Urothelium cell line (cell line): ENCODE measurements at places on chromosomes 13 and 19.

DNA sequence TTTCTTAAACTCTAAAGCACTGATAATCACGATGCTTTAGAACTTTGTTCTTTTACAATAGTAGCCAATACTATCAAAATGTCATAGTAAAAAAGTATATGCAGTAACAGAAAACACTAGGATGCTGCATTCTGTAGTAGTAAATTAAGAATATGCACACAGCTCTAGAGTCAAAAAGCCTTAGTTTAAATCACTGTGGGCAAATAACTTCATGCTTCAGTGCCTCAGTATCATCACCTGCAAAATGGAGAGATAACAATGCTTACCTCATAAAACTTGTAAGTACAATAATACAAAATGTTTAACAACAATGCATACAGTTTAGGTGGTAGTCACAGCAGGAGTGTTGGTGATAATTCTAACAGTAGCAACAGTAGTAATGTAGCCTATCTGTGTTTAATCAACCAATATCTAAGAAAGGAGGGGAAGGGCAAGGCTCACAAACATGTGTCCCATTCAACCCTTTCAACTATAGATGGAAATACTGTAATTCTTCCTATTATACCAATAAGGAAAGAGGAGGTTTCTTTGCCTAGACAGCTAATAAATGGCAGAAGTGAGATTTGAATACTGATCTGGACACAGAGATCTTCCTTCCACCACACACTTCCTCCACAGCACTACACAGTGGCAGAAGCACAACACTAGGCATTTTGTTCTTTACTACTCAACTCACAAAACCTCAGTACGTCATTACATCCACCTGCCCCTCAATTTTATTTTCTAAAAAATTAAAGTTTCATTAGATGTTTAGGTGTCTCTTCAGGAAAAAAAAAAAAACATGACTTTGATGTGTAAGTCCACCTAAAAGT is 4.6 kb downstream of the RBM26 start:
- no peak for DNase-seq

GRCh38 chr19:48750771-48751504 is 1.5 kb downstream of the FUT1 start:
- DNase-seq = no peak

- DNase-seq = peak; percentile 97
Observed at GRCh38 chr19:16659832-16660708, at the start of gene SMIM7. Gene SMIM7, minus strand, starts transcription at chr19:16660144. Its CDS starts 34 bp downstream, at chr19:16660110.

GRCh38 chr19:45667620-45668341 is at the start of gene GIPR:
Gene GIPR, plus strand, starts transcription at chr19:45668221. Its CDS starts 1,300 bp downstream, at chr19:45669521.
- peak; percentile 67 for DNase-seq

GRCh38 chr13:60754211-60755090 is 357.4 kb downstream of the TDRD3 start:
- no peak for DNase-seq

DNA sequence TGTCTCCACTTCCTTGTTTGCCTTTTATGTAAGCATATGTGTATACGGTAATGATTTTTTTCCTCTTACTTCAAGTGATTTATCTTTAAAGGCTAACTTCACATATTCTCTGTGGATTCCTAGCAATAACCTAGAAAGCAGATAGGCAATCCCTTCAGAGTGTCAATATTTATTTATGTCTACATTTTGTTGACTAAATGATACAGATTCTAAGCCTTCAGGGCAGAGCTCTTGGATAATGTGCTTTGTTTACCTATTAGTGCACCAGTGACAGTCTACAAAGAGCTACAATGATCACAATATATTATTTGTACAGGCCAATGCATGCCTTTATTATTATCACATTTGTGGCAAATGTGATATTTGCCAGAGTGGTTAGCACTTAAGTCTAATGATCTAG is 406.2 kb downstream of the EFNB2 start:
- no peak for DNase-seq

GRCh38 chr19:44596428-44597130 is 16.8 kb upstream of the IGSF23 start:
- no peak for DNase-seq

GRCh38 chr19:30202060-30202600 is 170.1 kb upstream of the ZNF536 start:
- no peak for DNase-seq

GRCh38 chr13:48661107-48661506 is 7.4 kb downstream of the CYSLTR2 start:
- DNase-seq = no peak

- DNase-seq = no peak
Observed at GRCh38 chr19:14440049-14440448, 6.9 kb downstream of the PKN1 start.

DNA sequence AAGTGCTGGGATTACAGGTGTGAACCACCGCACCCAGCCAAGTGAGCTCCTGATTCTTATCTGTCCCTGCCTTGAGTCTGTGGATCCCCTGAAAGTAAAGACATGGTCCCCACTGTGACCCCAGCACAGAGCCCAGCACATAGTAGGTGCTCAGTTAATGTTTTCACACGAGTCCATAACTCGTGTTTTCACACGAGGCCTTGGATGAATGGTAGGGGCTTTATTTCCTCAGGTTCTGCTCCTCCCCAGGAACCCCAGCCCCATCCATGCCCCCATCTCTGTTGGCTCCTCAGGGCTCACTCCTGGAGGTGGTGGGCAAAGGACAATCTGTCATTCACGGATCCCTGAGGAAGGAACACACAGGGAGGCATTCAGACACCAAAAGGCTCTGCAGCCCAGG is 23.6 kb upstream of the PDE4C start:
- no peak for DNase-seq

DNA sequence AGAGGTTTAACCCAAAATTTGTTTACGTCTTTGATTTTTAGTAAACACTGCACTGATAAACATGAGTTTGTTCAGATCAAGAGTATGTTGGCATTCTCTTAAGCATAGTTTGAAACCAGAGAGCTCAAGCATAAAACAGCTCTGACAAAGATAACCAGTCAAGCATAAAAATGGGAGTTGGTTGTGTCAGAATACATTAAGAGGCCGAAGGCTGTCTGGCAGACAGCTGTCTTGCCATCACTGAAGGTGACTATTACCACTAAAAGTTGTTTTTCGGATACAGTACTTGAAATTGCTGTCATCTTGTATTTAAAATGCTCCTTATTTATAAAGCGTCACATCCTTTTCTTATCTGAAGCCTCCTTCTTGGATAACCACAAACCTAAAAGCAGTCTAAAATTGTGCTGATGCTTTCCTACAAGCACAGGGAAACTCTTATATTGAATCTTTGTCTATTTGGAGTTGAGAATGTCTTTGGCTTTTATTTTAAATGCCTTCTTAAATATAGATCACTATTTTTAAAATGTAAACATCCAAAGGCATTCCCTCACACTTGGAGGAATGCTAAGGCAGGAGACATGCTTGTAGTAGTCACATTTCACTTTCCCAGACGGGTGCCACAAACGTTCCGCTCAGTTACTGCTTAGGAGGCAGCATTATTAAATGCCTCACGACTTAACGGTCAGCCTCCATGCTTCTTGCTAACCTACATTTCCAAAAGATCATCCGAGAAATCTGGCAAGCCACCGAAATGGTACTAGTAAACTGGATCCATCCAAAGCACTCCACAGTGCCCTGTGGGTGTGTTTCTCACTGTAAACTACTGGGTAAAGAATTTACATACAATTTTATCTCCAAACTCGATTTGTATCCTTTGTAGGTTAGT is 1.5 kb downstream of the SMAD9 start:
- peak; percentile 2 for DNase-seq

- DNase-seq = no peak
Observed at GRCh38 chr19:48757089-48757675, 1.9 kb downstream of the FGF21 start.

DNA sequence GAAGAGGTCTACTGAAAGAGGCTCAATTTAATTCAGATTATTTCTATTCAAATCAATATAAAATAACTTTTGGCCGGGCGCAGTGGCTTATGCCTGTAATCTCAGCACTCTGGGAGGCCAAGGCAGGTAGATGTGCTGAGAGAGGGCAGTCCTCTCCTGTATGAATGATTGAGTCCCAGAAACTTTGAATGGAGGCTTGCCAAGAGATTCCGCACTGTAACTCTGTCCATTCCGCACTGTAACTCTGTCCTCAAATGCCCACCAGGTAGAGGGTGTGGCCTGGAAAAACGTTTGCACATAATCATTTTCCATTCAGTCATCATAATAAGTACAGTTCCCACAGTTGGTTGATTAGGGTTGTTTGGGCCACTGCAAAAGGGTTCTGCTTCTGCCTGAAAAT is 274.7 kb upstream of the SOX21 start:
- DNase-seq = no peak

DNA sequence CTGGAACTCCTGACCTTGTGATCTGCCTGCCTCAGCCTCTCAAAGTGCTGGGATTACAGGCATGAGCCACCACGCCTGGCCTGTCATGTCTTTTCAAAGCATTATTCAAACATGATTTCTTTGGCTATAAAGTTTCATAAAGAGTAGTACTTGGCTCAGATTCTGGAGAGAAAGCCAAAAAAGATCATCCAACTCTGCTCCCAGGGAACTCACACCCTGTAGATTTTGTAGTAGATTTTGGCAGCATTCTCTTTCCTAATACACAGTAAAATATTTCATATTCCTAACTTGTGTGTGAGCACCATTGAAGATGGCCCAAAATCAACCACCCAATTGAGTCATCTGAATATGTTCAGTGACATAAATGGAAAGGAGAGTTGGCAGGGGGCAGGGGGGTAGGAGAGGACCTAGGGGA is 48.4 kb downstream of the CAB39L start:
- DNase-seq = no peak

DNA sequence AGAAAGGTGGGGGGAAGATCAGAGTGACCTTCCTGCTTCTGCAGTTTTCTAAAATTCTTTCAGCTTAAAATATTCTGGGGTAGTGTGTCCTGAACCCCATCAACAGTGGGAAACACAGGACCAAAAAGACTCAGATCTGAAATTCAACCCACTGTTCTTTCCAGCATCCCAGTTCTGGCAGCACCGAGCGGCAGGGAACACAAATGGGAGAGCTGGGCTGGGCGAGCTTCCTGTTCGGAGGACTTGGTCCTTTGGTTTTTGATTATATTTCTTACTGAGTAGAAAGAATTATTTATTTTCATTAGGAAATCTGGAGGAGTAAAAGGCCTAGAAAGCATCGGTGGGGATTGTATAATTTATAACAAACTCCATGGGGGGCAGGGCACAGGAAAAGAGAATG is 239.1 kb downstream of the COG6 start:
- no peak for DNase-seq

GRCh38 chr19:17647071-17648020 is 40.8 kb downstream of the UNC13A start:
- no peak for DNase-seq

DNA sequence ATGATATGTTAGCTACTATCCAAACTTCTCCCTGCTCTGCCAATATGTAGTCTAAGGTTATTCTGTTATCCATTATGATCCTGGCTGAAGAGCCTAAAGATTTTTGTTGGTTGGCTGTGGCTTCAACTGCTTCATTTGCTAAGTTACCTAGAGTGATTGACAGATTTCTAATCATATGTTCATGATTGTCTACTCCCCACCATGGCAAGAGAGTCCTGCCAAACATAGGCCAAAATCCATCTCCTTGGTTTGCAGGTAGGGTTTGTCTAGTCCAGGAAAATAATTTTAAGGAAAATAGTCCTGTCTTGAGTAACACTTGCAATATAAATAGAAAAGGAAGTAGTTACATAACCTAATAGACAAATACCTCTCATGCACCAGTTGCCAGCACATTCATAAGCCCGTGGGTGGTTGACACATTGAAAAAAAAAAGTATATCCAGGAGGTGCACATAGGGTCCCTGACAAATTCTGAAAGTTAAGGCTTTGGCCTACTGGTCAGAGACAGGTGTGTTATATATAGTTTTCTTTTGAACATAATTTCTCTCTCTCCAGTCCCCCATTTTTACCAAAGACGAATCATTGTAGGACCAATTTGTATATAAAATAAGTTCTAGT is 5.4 kb upstream of the CBY2 start:
- no peak for DNase-seq

- DNase-seq = no peak
Observed at GRCh38 chr13:91358387-91358782, 10.9 kb downstream of the MIR17HG start.

- DNase-seq = no peak
Observed at GRCh38 chr13:93220073-93220472, 6.5 kb upstream of the GPC6 start.

GRCh38 chr13:103557878-103558277 is 491.7 kb upstream of the SLC10A2 start:
- no peak for DNase-seq

- peak; percentile 38 for DNase-seq
Observed at GRCh38 chr13:19959141-19959830, 759 bp downstream of the ZMYM2 start.

GRCh38 chr19:7698583-7698982 is 3.3 kb downstream of the FCER2 start:
- DNase-seq = no peak

DNA sequence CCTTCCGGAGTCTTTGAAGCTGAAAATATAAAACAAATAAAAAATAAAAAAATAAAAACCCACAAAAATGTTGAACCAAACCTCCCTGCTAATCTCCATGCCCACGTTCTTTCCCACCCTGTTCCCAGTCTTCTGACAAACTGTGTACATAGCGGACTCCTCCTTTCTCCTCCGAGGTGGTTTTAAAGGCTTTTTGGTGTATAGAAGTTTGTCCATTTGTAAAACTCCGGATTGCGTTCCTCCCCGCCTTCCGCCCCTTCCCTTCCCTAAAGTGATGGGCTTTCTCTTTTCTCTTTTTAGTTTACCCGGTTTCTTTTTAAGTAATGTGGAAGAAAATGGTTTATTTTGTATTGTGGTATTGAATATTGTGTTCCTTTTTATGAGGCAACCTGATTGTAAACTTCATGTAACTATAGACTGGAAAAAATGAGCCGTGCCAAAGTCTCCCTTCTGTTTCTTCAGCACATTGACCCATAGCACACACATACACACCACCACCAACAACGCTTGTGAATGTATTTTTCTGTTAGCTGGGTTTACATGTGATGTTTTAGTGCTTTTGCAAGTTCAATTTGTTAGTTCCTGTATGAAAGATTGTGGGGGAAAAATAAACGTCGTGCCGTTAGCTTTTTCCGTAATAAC is 4.4 kb downstream of the ZIC2 start:
- no peak for DNase-seq

- DNase-seq = no peak
Observed at GRCh38 chr13:30798776-30799355, 63.5 kb downstream of the ALOX5AP start.

DNA sequence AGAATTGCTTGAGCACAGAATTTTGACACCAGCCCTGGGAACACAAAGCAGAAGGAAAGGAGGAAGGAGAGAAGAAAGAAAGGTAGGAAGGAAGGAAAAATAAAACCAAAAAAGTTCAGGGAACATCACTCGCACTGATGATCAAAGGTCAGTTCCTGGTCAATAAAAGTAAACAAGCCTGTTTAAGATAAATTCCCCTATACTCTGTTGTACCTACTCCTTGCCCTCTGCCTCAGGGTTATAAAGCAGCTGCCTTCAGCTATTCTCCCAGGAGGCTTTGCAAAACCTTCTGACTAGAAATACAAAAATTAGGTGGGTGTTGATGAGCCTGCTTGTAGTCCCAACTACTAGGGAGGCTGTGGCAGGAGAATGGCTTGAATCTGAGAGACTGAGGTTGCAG is 14.9 kb upstream of the ZNF91 start:
- no peak for DNase-seq
